ENCODE measurements at places on chromosomes 6 and 20.

DNA sequence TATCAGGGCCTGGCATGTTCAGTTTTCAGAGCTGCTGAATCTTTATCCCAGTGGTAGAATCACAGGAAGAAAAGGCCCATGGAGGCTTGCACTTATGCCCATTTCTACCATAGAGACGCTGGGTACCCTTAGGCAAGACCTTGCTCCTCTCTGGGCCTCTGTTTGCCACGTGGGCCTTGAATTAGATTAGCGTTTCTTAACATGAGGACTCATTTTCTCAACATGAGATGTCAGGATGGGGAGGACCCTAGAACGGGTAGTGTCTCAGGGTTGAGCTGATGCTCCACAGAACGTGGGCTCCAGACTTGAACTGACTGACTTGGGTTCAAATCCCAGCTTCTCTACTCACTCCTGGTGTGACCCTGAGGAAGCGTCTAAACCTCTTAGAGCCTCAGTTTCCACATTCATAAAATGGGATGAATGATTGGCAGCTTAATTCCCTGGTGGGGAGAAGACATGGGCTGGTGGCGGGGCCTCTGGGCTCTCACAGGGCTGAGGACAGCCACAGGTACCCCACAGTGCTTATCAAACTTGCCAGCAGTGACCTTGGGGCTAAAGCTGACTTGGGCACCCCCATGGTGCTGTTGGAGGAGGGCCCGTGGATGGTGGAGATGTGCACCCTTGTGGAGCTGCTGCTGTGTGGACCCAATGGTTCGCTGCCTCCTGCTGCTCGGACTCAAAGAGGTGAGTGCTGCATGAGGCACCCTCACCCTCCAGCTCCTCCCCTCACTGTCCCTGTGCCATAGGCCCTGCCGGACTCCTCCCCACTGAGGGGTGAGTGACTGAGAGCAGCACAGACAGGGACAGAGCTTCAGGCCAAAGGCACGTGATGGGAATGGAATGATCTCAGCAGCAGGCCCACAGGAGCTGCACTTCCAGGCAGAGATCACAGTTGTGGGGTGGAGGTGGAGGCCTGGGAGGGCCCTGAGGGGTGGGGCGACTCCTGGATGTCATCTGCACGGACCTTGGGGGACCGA lies 28.2 kb downstream of the SUN5 start:
- DNase-seq = no peak

- no peak for DNase-seq
These were observed 15.8 kb upstream of the CEP162 start for GRCh38 chr6:84243240-84243639.

DNA sequence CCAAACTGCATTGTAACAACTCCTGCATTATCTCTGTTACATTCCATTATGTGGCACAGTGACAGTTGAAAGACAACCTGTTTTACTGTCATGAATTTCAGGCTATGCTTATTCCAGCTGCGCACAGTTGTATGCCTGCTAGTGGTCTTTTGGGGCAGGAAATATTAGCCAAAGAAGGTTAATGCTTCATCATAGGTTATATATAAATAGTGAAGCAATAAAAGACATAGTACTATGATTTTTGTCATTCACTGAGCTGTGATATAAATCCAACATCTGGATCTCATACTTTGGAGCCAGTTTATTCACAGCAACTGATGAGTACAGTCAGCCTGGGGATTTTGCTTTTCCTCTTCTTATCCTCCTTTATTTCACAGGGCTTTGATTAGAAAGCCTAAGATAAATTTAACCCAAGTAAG lies 55.6 kb downstream of the FILIP1 start:
- DNase-seq = no peak

DNA sequence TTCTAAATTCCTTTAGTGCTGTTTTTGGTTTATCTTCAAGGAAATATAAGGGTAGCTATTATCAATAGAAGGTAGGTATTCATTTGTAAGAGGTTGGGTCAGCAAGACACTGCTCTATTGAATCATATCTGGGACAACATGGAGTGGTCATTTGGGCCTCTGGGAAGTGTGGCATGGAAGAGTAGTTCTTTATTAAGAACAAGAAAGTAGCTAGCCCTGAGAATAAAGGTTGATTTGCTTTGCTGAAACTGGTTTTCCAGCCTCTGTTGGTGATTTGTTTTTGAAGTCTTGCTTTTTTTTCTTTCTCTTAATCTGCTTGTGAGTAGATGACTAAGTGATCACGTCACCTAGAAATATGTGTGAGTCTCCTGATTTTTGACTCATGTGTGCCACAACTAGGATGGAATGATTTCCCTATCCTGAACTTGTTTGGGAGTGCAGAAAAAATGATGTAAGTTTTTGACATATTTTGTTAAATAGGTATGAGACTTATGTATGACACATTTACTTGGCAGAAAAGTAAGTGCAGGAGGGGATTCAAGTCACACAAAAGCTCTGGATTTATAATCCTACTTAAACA lies 381.8 kb downstream of the CENPW start:
- DNase-seq = no peak

- DNase-seq = no peak
These were observed 10.5 kb upstream of the ZBTB9 start for GRCh38 chr6:33443619-33444504.

DNA sequence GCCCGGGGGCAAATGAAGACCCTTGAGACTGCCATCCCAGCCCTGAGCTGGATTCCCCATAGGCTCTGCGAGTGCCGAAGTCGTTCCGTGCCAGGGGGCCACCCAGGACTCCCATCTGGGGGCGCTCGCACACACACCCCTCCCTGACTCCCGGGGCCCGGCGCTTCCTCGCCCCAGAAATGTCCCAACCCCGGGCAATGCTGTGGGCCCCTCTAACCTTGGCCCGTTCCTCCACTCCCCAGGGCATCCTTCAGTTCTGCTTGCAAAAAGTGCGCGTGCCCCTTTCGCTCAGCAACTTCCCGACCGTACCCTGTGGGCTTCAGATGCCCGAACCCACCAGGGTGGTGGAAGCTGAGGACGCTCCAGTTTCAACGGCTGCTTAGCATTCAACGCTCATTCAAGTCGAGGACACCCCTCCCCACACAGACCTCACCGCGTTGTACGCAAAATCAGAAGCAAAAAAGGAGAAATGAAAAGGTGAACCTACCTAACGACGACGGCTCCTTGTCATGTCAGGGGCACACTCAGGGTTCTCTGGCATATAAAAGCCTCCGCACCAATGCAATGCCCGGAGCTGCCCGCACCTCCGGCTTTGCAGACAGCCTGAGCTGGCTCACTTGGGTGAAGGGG lies 25.3 kb downstream of the RIPOR2 start:
- DNase-seq = no peak

DNA sequence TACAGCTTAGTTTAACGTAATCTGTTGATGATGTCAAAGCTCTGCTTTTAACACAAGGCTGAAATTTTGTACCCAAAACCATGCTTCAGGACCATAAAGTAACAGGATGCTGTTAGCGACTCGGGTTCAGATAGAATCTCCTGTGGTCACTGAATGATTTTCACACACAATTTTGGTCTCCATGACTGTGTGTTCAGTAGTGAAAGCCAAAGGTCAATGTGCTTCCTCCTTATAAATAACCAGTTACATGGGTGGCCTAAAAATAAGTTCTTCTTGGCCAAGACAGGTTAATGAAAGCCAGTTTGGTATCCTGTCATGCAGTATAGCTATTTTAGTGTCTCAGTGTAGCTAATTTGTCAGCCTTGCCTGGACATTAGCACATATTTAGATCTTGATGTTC lies 19.1 kb upstream of the LOC128125822 start:
- DNase-seq = no peak

DNA sequence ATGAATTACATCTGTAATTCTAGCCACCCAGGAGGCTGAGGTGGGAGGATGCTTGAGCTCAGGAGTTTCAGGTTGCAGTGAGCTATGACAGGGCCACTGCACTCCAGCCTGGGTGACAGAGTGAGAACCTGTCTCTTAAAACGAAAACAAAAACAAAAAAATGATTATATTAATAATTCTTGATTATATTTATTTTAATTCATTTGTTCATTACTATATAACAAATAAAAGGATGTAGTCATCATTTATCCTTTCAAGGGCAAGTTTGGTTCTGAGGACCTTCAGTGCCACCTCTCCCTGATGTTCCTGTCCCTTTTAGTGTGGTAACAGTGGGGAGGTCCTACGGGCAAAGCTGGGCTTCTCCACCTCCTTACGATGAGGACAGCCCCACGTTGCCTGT lies 167.1 kb upstream of the SCGN start:
- no peak for DNase-seq

- no peak for DNase-seq
These were observed 206.6 kb downstream of the ZMYND8 start for GRCh38 chr20:47149939-47150338.

DNA sequence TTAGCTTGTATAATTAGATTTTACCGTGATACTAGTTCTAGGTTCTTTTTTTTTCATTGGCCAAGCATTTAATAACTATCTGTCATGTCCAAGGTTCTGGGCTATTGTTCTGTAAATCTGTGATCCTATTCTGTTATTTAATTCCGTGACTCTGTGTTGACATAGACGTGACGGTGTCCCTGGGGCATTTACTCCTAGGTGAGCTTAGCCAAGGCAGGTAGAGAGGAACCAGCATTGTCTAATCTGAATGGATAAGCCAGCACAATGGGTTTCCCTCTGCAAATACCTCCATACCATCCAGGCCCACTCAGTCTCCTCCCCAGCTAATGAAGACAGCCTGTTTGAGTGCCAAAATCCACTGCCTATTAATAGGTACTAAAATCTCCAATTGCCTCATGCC lies 8.9 kb upstream of the CDSN start:
- DNase-seq = no peak

- no peak for DNase-seq
These were observed 126.5 kb downstream of the WDR27 start for GRCh38 chr6:169575365-169575764.

DNA sequence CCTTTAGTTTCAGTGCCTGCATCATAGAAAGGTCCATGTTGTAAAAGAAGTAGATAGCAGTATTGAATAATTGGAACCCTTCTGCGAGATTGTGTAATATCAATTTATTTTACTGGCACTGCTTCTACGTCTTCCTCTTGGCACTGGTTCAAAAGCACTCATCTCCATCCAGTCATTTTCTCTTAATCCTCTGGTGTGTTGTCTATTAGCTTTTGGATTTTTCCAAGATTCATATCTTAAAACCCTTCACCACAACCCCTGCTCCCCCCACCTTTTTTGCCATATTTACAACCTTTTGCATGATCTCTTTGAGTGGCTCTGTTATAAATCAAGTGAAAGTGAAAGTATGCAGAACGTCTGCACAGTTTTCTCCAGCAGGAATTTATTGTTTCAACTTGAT lies 76.6 kb upstream of the HSF2 start:
- DNase-seq = no peak

DNA sequence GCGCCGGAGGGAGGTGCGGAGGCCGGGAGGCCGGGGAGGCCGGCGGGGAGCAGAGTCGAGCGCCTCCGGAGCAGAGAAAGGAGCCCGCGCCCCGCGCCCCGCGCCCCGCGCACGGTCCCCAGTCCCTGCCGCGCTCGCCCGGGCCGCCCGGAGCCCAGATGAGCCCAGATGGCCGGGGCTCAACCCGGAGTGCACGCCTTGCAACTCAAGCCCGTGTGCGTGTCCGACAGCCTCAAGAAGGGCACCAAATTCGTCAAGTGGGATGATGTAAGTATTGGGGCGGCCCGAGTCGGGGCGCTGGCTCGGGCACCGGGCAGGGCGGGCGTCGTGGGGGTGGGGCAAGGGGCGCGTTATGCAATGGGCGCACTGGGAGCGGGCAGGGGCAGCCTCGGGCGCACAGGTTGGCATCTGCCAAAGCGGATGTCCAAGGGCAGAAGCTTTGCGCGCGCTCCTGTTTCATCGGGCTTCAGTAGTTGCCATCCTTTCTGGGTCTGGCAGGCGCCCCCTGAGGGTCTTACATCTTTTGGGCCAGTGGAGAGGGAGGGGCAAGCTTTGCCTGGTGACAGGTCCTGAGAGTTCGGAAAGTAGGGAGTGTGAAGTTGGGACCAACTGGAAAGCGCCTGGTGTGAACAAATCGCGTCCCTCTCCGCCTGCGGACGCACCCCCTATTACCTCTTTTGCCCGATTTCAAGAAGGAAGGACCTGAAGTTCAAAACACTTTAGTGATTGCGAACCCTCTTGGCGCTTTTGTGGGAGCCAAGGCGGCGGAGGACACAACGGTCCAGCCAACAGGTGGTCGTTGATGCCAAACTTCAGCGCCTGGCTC lies 631 bp downstream of the PLCB1 start:
- DNase-seq = no peak

DNA sequence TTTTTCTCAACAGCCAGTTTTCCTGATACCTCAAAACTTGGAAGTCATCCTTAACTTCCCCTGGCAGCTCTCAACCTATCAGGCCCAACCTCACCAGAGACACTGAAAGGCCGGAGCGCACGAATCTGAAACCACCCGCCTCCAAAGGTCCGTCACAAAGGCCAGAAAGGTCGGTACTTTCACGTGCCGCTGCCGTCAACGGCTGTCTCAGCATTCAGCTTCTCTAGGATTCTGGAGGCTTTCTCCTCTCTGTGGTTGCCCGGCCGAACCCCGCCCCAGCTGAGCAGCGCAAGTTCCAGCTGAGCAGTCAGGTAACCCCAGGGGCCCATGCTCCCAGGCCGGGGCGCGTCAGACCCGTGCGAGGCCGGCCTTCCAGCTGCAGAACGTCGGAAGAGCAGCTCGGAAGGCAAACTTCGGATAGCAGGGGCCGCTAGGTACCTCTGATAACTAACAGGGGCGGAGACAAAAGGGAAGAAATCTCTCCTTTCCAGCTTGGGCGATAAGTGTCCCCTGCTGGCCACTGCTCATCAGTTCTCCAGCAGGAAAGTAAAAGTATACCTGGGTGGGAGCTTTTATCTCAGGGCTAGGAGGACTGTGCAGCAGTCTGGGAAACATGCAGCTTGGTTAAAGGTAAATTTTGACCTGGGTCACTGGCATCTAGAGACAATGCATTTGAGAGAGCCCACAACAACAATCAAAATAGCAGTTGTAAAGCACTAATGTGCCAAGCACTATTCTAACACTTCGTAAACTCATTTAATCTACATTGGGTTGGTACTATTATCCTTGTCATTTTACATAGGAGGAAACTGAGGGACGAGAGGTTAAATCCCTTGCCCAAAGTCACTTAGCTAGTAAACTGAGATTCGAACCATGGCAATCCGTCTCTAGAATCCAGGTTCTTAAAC lies 16.1 kb downstream of the ZSCAN12 start:
- DNase-seq = peak; percentile 86

DNA sequence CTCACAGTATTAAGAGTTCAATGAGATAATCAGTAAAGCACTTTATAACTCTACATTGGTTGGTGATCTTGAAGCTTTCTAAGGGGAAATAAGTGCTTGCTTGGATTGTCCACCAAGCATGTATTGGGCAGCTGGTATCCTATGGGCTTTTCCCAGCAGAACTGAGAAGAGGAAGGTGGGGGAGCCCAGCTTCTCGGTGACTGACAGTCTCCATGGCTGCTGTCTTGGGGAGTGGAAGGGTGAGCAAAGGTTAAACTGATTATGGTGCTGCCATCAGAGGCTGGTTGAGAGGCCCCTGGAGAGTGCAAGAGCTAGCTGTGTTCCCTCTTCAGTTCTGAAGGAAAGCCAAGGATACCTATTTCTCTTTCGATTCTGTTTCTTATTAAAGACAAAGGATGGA lies 35.5 kb upstream of the ADTRP start:
- no peak for DNase-seq
